T-helper 9 cell (primary cell): ENCODE measurements at places on chromosomes 2 and 18.

DNA sequence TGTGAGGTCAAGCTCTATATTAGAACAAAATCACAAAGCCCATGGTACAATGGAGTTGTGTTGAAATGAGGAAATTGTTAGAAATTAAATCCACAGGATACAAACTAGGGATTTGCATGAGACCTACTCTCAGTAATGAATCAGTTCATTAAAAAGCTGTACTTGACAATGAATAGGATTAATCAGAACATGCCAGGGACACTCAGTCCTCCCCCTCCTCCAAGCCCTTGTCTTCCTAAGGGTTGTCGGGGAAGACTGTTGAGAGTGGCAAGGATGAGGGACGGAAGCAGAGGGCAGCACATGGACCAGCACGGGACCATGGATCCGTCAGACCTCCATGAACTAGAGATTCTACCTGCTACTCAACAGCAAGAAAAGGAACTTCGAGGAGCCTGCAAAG lies 39.8 kb downstream of the SPRED2 start:
- DNase-seq, result no peak

DNA sequence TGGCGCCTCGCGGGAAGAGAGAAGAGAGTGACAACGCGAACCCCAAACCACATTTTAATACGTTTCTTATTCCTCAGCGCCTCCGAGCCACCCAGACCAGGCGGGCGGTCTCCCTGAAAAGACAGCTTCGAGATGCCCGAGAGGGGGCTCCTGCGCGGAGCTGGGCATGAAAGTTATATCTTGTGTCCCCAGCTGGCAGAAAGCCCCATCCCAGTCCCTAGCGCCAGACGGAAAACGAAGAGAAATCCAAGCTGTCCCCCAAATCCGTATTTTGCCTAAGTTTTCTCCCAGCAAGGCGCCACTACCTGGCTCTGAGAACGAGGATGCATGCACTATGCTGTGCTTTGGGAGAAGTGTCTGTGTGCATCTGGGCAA lies 797 bp downstream of the NXPH2 start:
- no peak for DNase-seq

DNA sequence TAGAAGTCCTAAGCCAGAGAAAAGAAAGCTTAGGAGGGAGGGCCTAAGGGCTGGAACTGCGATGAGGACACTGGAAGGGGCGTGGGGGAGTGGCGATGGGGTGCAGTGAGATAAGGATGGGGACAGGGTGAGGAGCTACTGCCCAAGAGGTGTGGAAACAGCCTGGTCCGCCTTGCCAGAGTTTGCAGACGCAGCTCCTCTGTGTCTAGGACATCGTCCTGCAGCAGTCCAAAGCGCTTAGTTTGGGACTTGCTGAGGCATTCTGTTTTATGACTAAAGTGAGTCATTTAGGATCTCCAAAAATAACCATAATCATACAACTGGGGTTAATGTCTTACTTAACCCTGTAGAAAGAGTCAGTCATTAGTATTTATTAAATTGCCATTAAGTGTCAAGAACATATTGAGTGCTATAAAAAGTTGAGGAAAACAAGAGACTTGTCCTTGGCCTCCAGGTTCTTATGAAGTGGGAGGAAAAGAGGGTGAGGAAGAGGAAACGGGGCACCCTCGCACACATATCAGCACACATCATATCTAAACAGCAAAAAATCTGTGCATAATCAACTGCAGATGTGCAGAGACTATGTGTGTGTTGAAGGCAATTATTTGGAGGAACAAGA lies 74.8 kb downstream of the CDK15 start:
- no peak for DNase-seq

DNA sequence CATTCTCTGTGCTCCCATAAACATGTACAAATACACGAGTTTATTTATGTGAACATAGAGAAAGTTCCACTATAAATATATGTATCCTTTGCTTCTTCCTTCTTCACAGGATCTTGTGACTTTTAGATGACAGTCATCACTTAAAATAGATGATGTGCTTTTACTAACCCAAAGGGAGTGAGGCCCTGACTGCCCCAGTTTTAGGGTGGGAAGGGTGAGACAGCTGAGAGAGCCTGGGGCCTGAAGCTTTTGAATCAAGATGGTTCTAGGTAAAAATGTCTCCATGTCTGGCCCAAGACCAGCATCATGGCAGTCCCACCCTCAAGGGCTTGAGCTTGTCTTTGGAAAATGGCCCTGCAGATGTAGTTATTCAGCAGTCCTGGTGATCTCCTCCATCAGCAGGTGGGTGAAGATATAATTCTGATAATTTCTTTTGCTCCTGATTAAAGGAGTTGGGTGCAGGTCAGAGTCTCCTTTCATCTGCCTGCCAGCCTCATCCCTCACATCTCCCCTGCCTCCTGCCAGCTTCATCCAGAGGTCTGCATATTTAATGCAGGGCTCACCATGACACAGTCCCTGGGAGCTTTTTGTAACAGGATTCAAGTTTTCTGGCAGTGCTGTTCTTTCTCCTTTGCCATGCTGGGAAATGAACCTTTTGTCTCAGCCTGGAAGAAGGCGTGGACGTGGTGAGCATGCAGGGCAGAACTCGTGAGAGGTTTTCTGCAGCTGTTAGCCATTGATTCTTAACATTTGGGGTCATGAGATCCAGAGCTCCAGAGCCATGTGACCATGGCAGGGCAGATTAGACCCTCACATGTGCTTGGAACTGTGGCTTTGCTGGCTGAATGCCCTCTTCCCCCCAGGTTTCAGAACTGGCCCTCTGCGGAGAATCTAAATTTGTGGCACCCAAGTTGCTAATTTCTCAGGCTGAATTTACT lies 2.7 kb downstream of the HRH4 start:
- no peak for DNase-seq

GRCh38 chr18:74579496-74580065 lies 18.1 kb upstream of the ZNF407 start:
- DNase-seq, result no peak

- no peak for DNase-seq
Measured at GRCh38 chr18:34650121-34650545, 60.0 kb upstream of the DTNA start.

GRCh38 chr2:144405982-144406788 lies 113.7 kb downstream of the ZEB2 start:
- no peak for DNase-seq

- no peak for DNase-seq
Measured at GRCh38 chr2:16622399-16622968, 43.1 kb downstream of the CYRIA start.

GRCh38 chr18:46334868-46335281 lies 230.7 kb downstream of the HAUS1 start:
- DNase-seq, result no peak

GRCh38 chr18:44723411-44723810 lies 42.7 kb downstream of the SETBP1 start:
- no peak for DNase-seq

DNA sequence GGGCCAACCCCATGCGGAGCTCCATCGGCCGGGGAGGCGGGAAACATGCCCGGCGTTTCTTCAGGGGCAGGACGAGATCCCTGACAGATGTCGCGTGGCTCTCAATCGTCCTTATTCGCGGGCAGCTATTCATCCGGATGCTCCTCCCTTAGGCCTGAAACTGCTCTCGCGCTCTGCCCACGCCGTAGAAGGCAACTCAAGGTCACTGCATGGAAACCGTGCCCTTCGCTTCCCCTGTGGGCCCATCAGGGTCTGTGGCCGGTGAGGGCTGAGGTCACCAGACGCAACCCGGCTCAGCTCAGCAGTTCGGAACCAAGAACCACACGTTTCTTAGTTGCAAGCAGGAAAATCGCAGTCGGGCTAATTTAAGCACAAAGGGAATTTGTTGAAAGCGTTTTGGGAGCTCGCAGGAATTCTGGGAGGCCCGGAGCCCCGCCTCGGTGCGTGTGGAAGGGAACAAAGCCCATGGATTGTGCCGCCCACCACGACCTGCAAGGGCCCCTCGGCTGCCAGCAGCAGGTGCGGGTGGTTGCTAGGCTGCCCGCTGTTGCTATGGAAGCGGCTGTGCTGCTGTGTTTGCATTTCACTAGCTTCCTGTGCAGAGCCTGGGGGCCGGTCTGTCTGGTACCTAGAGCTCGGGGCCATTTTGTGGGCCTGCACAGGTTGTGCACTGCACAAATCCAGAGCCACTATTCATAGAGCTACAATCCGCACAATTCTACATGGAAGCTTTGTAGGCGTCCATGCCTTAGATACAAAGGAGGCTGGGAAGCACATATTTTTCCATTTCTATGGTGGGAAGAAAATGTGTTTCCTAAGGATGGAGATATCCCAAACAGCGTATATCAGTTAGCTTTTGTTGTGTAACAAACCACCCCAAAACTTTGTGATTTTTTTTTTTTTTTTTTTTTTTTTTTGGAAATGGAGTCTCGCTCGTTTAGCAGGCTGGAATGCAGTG lies 6.0 kb upstream of the ALLC start:
- DNase-seq, result peak; percentile 41

- DNase-seq, result no peak
Measured at GRCh38 chr18:46411867-46412690, 244.9 kb downstream of the LOXHD1 start.

DNA sequence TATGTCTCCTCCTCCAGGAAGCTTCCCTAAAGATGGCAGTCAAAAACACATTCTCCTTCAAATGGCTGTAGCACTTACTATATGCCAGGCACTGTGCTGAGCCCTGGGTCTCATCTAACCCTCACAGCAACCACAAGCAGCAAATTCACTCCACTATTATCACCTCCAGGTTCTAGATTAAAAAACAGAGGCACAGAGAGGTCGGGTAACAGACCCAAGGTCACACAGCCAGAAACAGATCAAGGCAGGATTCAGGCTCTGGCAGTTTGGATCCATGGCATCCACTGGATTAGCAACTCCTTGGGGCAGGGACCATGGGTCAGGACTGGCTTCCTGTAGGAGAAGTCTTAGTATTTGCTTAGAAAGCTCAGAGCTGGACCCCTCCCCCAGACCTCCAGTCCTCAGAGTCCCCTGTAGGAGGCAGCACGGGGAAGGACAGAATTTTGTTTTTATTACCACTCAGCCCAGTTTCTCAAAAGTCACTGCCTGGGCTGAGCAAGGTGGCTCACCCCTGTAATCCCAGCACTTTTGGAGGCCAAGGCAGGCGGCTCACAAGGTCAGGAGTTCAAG lies 34.4 kb downstream of the ZFP36L2 start:
- DNase-seq, result no peak

- no peak for DNase-seq
Measured at GRCh38 chr2:152337511-152337903, 2.5 kb downstream of the FMNL2 start.

DNA sequence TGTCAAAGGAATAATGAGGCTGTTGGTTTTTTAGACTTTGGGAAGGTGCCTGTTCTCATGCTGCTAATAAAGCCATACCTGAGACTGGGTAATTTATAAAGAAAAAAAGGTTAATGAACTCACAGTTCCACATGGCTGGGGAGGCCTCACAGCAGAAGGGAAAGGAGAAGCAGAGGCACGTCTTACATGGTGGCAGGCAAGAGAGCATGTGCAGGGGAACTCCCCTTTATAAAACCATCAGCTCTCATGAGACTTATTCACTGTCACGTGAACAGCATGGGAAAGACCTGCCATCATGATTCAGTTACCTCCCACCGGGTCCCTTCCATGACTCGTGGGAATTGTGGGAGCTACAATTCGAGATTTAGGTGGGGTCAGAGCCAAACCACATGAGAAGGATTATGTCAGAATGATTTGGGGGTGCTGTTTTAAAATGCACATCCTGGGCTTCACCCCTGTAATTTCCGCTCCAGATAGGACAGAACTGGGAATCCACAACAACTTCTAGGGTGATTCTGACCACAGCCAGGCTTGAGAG lies 37.8 kb downstream of the TCF7L1 start:
- no peak for DNase-seq
